ENCODE measurements at places on chromosomes 4 and X. TPM values are rescaled to one million over a fixed set of nuclear protein-coding genes. Genes with fewer than 3 reads are reported as not detected.

PHOX2B gene
- total RNA-seq = not detected

RAB9B gene
- total RNA-seq = 25.1 TPM

DUSP21 gene
- total RNA-seq = not detected

DNA sequence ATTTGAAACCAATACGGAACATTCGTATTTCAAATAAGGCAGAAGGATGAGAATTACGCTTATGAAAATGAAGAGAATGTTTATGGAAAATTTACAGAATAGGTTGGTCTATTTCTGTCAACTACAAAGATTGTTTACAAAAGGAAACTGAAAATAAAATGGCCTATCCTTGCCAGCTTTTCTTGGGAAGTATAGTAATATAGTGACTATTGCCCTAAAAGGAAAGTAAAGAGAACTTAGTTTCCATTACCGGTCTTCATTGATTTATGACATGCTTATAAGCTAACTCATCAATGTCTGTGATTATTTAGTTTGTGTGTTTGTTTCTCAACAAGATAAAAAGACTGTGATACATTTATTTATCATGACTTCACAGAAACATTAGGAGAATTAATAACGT is 2.9 kb upstream of the SPRY1 start:
- no peak for DNase-seq

DNA sequence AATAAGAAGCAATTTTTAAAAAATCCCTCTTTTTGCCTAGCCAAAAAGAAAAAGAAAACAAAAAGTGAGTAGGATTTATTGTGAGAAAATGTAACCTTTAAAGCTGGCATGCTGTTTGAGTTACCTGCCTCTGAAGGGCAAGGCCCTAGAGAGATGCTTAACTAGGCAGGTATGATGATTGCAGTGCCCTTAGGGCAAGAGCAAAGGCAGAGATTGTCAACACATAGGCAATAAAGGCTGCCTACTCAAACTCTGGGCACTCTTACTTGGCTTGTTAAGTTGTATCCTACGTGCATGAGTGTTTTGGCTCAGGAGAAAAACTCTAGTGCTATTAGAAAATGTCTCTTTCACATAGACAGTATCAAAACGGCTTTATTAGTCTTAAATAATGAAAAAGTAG is 306.0 kb downstream of the RPA4 start:
- DNase-seq = no peak
